Activated CD4-positive, alpha-beta T cell treated with anti-CD3 and anti-CD28 coated beads, Interleukin-2, amount 10 ng/mL, durations not matched to agents 7 days and 5 days (primary cell): ENCODE measurements at places on chromosomes 2 and 18.
A peak's percentile ranks its signal among the peaks of the same experiment; 100 is the strongest.

GRCh38 chr2:128568106-128568505 is 249.4 kb upstream of the HS6ST1 start:
- no peak overlapping the region for H3K27ac ChIP-seq
- no peak for DNase-seq
- H3K36me3 ChIP-seq, result no peaks in the 10 kb centered on the region
- H3K27me3 ChIP-seq, result peaks cover 13% of the 10 kb centered on the region

DNA sequence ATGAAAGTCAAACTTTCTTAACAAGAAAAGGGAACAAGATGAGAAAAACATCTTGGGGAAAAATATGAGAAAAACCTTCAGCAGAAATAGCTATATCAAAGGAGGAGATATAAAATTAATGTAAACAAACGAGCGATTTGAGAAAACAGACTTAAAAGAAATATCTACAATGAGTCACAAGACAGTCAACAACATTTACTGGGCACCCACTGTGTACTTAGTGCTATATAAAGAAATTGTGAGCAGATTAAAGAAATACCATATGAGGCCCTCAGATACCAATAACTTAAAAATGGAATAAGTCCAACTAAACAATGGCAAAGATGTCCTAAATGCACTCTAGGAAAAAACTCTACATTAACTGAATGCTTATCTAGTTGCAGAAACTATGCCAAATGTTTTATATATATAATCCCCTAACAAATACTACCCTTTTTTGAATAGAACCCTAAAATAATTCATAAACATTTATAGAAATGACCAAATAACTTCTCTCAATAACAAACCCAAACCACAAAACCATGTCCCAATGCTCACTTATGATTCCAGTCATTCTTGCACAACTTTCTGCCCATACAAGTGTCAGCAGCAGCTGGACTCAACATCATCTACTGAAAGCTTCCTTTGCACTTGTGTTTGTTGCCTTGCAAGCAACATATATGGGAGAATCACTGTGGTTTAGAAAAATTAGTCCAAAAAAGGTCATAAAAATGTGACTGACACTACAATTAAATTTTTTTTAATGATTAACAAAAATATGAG is 83.5 kb downstream of the COBLL1 start:
- H3K27me3 ChIP-seq, result no peaks in the 10 kb centered on the region
- no peak overlapping the region for H3K27ac ChIP-seq
- H3K4me3 ChIP-seq, result no peak overlapping the region

- peaks cover 8% of the 10 kb centered on the region for H3K27me3 ChIP-seq
- H3K36me3 ChIP-seq, result no peaks in the 10 kb centered on the region
- H3K4me1 ChIP-seq, result no peaks in the 10 kb centered on the region
- no peak for DNase-seq
- H3K4me3 ChIP-seq, result no peak overlapping the region
Measured at GRCh38 chr2:151361674-151362370, 4.4 kb downstream of the TNFAIP6 start.

DNA sequence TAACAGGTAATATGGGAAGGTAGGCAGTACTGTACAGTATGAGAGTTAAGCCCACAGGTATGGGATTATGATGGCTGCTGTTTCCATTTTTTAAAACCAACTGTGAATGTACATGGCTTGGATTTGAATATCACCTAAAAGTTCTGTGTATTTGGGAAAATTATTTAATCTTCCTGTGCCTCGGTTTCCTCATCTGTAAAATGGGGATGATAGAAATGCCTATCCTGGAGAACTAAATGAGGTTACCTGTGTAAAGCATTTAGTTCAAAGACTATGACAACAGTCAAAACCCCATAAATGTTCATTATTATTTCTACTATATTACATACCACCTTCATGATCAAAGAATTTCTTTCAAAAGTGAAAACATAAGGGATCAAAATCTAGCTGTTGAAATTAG is 3.6 kb downstream of the KLHL41 start:
- no peaks in the 10 kb centered on the region for H3K4me1 ChIP-seq
- no peaks in the 10 kb centered on the region for H3K36me3 ChIP-seq
- H3K27me3 ChIP-seq, result no peaks in the 10 kb centered on the region
- no peak overlapping the region for H3K4me3 ChIP-seq
- DNase-seq, result no peak

DNA sequence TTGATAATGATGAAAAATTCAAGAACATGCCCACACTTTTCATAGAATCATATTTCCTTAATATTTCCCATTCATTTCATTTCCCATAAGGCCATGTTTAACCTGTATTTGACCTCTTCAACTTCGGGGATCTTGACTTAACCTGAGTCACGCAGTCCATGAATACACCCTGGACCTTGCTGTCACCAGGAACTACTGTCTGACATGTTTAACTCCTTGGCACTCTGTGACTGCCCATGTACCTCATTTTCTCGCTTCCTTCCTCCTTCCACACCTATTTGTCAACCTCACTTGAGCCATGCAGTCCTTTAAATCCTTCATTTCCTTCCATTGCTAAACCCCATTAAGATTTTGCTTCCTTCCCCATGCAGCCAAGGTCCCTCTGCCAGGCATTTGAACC is 16.3 kb downstream of the ABCB11 start:
- H3K4me3 ChIP-seq, result no peak overlapping the region
- H3K27me3 ChIP-seq, result peaks cover 6% of the 10 kb centered on the region

- no peak overlapping the region for H3K27ac ChIP-seq
- H3K4me1 ChIP-seq, result no peaks in the 10 kb centered on the region
- no peaks in the 10 kb centered on the region for H3K27me3 ChIP-seq
- H3K4me3 ChIP-seq, result no peak overlapping the region
- H3K36me3 ChIP-seq, result no peaks in the 10 kb centered on the region
Measured at GRCh38 chr2:228374741-228375140, 193.3 kb upstream of the SPHKAP start.

- H3K36me3 ChIP-seq, result peaks cover 2% of the 10 kb centered on the region
- H3K27me3 ChIP-seq, result peaks cover 27% of the 10 kb centered on the region
- peak within 1 kb of the TSS; percentile 81 for H3K4me3 ChIP-seq
- peaks cover 23% of the 10 kb centered on the region for H3K4me1 ChIP-seq
- H3K27ac ChIP-seq, result peak within 1 kb of the TSS; percentile 82
Measured at GRCh38 chr18:12657684-12658425, at the start of gene SPIRE1. SPIRE1 (minus strand) TSS chr18:12658107; CDS start chr18:12657866, 241 bp downstream.

DNA sequence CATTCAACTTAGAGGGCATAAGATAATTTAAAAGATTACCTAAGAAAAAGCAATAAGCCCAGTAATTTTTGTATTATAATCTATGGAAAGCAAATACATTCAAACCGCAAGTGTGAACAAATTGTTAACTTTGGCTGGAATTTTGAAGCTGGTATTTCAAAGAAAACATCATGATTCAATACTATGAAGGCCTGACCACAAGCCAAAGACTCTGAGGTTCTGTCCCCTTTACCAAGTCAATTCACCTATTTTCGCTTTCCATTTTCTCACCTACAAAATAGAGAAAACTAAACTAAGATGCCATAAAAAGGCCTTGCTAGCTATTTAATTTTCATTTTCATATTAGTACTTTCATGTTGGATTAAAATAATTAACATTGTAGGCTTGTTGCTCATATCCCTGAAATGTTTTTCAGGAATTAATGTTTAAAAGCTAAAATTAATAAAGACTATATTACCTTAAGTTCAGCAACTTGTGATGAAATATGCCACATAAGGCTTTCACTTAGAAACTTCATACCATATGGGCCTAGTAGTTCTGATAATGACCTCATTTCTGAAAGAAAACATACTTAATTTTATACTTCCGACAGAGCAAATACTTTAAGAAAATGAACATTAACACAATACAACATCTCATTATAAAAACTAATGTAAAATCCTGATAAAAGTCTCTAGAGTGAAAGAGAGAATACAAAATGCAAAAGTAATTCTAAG is 85.7 kb upstream of the FRZB start:
- H3K27me3 ChIP-seq, result no peaks in the 10 kb centered on the region
- H3K27ac ChIP-seq, result no peak overlapping the region
- peak; percentile 13 for DNase-seq
- H3K36me3 ChIP-seq, result no peaks in the 10 kb centered on the region
- peaks cover 35% of the 10 kb centered on the region for H3K4me1 ChIP-seq
- H3K4me3 ChIP-seq, result no peak overlapping the region

DNA sequence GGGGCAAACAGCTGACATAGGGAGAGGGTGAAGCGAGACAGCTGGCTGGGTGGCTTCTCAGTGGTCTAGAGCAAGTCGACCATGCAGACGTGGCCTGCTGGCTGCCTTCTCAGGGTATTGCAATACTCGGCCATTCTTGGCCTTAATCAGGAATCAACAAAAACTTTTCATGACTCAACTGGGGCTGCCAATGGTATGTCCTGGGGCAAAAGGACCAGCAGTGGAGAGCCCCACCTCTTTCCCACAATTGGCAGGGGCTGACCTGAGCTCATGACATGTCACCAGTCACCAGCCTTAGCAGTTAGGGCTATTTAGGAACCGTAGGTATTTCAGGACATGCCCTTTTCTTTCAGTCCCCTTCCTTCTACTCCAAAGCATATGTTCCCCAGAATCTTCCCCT is 19.1 kb downstream of the PLA2R1 start:
- no peak overlapping the region for H3K4me3 ChIP-seq
- no peak for DNase-seq
- H3K27ac ChIP-seq, result no peak overlapping the region
- H3K4me1 ChIP-seq, result no peaks in the 10 kb centered on the region
- H3K27me3 ChIP-seq, result peaks cover 3% of the 10 kb centered on the region

GRCh38 chr18:159037-159652 is 788 bp downstream of the USP14 start:
- H3K4me3 ChIP-seq, result peak overlapping the region; percentile 90
- H3K36me3 ChIP-seq, result peaks cover 13% of the 10 kb centered on the region
- peak overlapping the region; percentile 98 for H3K27ac ChIP-seq
- H3K27me3 ChIP-seq, result no peaks in the 10 kb centered on the region
- DNase-seq, result no peak

DNA sequence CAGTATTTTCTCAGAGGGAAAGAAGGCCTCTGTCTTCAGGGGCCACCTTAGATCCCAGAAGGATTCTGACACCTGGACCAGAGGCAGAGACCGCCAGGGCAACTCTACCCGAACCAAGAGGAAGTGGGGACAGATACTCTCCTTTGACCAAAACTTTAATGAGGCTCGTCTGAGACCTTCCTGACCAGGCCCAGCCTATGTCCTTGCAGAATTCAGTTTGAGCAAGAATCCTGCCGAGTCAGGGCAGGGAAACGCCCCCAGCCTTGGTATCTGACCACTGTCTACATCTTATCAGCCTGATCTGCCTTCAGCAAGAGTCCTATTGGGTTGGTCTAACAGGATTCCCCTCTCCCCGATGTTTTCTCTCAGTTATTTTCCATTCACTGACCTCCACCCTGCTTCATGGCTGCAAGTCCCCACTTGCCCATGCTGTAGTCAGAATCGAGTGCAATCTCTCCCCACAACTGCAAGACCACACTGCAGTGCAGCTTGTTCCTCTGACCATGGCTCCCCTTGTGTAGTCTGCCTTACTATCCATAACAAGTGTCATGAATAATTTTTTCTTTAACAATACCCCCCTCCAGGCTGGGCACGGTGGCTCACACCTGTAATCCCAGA is 95.0 kb downstream of the MSH2 start:
- peaks cover 10% of the 10 kb centered on the region for H3K36me3 ChIP-seq
- no peak overlapping the region for H3K27ac ChIP-seq
- H3K4me1 ChIP-seq, result peaks cover 19% of the 10 kb centered on the region
- DNase-seq, result no peak
- H3K27me3 ChIP-seq, result no peaks in the 10 kb centered on the region

DNA sequence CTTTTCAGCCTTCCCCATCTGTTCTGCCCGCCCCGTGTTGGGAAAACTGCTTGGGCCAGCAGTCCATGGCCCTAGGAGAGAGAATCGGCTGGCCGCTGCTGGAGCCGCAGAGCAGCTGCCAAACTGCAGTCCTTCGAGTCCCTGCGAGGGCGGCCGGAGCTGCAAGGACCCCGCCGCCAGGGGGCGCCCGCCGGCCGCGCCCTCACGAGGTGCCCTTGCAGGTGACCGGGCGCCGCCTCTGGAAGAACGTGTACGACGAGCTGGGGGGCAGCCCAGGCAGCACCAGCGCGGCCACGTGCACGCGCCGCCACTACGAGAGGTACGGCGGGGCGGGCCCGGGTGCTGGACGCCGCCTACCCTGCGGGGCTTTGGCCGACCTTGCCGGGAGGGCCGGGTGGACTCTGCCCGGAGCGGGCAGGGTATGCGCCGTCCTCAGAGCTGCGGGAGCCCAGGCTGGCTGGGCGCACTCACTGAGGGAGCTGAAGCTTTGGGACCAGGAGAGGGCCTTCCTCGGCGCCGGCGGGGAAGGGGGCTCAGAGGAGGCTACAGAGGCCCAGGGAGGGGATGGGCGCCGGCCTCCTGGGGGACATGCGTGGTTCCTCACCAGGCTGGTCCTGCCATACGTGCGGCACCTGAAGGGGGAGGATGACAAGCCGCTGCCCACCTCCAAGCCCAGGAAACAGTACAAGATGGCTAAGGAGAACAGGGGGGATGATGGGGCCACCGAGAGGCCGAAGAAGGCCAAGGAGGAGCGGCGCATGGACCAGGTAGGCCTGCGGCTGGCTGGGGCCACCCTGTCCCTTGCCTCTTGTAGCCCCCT is 13.6 kb downstream of the ARID5A start:
- H3K36me3 ChIP-seq, result peaks cover 36% of the 10 kb centered on the region
- DNase-seq, result no peak
- H3K27ac ChIP-seq, result no peak overlapping the region
- no peak overlapping the region for H3K4me3 ChIP-seq
- H3K4me1 ChIP-seq, result peaks cover 50% of the 10 kb centered on the region
- no peaks in the 10 kb centered on the region for H3K27me3 ChIP-seq

DNA sequence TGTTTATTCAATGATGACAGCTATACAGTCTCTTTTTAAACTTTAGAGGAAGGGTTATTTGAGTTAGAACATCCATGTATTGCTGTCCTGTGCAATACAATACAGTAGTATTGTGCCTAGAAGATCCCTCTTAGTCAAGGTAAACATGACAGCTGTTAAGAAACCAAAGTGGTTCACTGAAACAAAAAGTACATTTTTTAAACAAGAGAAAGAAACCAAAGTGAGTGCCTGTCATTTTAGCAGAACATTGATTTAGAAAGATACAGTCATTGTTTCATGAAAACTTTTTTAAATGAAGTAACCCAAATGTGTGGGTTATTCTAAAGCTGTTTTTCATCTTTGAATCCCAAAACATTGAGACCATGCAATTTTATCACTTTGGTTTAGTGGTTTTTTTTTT is 15.5 kb downstream of the ITPRID2 start:
- H3K36me3 ChIP-seq, result peaks cover 38% of the 10 kb centered on the region
- peaks cover 18% of the 10 kb centered on the region for H3K4me1 ChIP-seq
- H3K27ac ChIP-seq, result no peak overlapping the region
- no peak for DNase-seq
- no peak overlapping the region for H3K4me3 ChIP-seq

DNA sequence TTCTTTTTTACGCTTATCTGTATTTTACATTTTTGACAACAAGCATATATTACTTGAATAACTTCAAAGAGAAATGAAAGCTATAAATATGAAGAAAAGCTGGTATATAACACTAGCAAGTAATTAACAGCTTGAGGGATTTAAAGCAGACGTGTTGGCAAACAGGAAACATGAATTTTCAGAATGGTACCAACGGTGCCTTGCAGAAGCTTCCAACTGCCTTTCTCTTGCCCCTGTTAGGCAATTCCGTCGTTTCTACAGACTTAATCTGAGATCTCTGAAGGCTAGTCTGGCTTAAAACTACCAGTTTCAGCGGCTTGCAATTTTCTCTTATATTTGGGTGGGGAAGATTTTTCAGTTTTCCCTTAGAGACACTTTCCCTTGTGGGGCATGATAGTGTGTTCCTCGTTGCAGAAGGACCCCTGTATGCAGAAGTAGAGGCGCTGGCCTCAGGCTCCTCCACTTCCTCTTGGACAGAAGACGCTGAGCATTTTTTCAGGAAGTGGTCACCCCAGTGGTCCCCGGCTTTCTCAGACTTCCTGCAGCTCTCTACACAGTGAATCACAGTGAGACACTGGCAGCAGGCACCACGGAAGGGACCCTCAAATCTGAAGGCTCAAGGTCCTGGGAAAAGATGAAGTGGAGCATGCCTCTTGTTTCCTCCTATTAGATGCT is 56.2 kb upstream of the SLC16A14 start:
- H3K4me3 ChIP-seq, result no peak overlapping the region
- no peak overlapping the region for H3K27ac ChIP-seq
- H3K4me1 ChIP-seq, result peaks cover 13% of the 10 kb centered on the region
- no peak for DNase-seq
